ENCODE measurements at places on chromosomes 1 and 21.

DNA sequence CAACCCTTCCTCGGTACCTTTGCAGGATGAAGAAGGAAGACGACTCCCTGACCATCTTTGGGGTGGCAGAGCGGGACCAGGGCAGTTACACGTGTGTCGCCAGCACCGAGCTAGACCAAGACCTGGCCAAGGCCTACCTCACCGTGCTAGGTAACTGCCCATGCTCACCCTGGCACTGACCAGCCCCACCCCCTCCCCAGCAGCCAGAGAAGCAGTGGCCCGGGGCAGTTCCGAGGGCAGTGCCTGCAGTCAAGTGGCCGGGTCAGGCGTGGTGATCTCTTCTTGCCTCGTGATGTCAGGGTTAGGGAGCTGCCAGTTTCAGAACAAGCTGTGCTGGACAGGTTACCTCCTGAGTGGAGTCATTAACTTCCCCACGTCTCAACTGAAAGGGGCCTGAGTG, 66.4 kb upstream of the CNTN2 start:
- no peak for DNase-seq

DNA sequence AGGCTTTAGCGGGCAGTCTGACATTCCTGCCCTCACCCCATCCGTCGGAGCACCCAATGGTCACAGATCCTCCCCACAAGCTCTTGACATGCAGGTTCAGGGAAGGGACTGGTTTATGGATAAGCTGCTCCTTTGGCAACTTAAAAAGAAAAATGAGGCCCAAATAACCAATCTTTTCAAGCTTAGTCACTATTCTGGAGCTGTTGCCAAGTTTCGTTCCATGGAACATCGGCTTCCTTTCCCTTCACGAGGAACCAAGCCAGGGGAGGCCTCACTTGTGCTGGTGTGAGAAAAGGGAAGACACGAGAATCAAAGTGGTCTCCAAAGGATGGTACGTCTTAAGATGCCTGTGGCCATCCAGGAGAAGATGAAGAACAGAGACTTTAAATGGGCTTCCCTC, 46.1 kb upstream of the LPAR3 start:
- no peak for DNase-seq

DNA sequence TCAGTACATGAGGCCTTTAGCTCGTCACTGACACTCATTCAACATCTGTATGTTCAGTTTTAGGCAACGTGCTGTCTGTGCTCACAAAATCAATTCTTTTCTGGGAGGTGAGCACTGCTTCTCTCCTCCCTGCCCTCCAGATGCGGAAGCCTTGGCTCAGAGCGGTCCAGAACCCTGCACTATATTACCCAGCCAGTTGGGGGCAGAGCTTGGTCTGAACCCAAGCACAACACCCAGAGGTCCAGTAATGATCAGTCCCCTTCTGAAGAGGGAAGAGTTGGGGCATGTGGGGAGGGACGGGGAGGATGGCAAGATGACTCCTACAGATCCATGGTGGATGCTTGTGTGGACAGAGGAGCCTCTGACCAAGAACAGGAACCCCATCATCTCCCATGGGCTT, 5.6 kb upstream of the DSCAM start:
- no peak for DNase-seq

DNA sequence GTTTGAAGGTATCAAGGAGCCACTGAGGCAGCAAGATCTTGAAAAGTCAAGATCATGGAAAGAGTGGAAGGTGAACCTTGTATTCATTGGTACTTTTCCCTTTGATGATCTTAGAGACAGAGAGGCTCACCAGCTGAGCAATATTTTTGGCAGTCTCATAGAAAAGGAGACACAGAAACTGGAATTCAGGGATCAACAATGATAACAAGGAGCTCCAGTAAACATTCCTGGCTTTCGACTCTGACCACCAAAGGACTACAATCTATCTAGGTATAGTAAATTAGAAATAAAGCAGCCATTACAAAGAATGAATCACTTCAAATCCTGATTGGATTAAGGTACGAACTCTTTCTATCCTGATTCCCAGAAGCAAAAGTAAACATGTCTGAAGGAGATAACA, 615.4 kb downstream of the KIF26B start:
- no peak for DNase-seq

- DNase-seq = no peak
These were observed 9.4 kb downstream of the AKNAD1 start for GRCh38 chr1:108847494-108847893.

DNA sequence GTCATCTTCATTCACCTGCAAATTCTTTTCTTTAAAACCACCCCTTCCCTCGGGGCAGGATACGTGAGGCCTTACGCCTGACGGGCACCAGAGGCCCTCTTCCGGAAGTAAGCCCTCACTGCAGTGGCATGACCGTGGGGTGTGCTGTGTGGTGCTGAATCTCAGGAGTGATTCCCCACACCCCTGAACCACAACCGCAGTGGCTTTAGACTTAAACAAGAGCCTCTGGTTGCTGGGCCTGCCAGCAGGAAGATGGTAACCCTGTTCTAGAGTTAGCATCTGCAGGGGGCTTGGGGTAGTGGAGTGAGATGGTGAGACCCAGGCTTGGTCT, 12.1 kb downstream of the BSND start:
- DNase-seq = no peak

GRCh38 chr1:21341022-21341421, 50.8 kb upstream of the ECE1 start:
- DNase-seq = no peak

DNA sequence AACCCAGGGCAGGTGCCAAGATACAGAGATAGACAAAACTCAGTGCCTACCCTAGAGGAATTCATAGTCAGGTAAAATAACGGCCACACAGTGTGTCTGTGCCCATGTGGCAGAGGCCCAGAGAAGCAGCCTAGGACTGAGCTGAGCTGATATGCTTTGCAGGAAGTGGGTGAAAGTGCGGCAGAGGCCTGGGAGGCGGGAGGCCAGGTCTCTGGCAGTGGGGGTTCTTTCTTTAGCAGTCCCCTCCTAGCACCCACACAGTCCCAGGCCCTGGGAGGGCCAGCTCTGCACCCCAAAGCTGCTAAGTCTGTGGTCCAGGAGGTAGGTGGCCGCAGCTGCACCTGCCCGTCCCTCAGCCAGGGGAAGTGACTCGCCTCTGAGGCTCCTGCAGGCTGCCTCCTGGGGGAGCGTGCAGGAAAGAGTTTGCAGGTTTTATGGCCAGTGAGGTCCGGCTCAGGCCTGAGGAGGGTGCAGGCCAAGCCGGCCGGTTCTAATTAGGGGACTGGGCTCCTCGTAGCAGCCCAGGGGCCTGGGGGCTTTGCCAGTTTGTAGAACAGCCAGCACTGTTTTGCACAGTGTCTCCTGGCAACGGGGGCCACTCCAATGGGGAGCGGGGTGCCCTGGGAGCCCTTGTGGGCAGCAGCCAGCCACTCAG, 107.9 kb downstream of the SPSB1 start:
- no peak for DNase-seq
